ENCODE measurements at places on chromosomes 1 and 21.

- DNase-seq: no peak
These were observed 5.3 kb upstream of the KIF17 start for GRCh38 chr1:20723159-20723536.

DNA sequence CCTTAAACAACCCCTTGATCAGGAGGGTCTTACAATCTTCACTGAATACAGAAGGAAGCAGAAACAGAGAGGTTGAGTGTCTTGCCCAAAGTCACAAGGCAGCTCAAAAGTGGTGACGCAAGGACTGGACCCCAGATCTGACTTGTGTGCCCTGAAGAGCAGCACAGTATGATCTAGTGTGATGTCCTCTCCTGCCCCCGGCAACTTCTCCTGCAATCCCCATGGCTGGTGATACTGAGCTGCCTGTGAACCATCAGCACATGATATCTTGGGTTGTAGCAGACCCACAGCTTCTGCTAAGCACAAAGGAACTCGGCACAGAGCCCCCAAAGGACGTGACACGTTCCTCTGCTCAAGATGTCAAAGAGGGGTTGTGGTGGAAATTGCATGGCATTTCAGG lies 51.2 kb upstream of the EDN2 start:
- DNase-seq: no peak

DNA sequence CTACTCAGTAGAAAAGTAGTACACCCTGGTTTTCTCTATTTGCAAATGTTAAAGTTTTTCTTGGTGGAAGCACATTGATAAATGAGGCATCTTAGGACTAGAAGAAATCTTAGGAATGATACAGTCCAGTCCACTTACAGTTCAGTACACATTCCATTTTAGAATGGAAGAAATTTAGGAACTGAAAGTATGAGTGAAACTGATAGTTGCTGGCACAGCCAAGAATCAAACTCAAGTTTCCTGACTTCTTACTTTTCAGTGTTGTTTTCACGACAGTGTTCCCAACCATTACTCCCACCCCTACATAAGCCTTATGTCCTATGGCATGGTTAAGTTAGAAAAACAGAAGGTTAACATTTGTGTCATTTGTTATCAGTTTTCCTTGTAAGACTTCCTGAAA lies 258.5 kb downstream of the BACH1 start:
- DNase-seq: no peak

GRCh38 chr1:2372551-2373490 lies 18.5 kb downstream of the MORN1 start:
- no peak for DNase-seq

DNA sequence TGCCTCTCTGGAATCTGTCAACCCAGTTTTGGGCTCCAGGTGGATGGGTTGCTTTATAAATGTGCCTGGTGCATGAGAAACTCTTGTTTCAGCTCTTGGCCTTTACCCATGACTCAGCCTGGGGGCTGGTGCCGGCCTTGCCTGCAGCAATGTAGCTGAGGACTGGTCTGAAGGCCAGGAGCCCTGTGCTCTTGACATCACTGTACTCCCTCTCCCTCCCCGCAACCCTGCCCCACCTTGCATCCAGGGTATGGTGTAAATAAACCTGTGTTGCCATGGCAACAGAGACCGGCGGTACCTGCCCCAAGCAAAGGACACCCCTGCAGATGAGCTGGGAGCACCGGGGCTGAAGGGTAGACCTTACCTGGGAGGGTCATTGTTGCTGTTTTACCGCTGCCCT lies 13.3 kb downstream of the FAM151A start:
- DNase-seq: no peak

DNA sequence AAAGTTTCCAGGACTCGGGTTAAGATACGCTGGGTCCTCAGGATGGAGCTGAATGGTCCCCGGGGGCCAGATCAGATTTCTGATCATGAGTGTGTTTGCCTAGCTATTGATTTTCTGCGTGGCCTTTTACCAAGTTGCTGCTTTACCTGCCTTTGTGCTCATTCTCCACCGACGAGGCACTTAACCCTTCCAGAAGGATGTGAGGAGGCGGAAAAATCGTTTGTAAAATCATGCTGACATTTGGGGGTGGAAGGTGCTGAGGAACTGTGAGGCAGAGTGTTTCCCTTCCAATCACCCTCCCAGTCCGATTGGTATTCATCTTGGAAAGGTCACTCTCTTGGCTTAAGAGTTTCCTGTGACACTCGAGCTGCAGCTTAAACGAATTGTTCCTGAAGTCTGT lies 337.1 kb upstream of the KAZN start:
- DNase-seq: no peak

DNA sequence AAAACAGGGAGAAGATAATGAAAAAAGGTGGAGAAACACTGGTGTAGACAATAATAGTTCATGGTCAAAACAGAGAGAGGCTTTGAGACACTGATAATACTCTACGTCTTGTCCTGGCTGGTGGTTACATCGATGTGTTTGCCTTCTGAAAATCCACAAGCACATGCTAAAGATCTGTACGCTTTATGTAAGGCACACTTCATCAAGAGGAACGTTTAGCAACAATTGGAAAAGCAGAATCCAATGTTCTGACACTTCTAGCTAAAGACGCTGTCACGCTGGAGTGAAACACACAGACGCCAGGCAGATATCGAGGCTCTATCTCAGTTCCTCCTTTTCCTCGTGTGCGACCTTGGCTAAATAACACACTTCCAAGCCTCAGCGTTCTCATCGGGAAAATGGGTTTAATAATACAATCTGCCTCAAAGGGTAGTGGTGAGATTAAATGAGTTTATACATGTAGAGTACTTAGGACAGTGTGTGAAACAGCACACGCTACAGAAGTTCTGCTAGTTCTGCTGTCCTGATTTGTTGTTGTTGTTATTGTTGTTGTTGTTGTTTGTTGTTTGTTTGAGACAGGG lies 386.1 kb downstream of the SETD4 start:
- no peak for DNase-seq

- no peak for DNase-seq
These were observed 4.9 kb upstream of the ABCA4 start for GRCh38 chr1:94125551-94126514.

DNA sequence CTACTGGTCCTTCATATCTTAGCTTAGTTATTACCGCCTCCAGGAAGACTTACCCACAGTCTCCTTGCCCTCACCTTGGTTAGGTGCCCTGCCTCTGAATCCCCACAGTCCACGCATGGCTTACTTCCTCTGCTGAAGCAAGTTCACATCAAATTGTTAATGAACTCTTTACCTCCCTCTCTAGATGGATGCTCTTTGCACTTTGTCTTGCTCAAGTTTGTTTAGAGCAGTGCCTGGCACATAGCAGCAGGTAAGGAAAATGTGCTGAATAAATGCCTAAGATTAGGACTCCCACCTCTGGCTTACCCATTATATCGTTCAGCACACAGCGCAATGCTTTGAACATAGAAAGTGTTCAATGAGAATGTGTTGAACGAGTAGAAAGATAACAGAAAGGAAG lies 90.5 kb downstream of the BEND5 start:
- DNase-seq: no peak

DNA sequence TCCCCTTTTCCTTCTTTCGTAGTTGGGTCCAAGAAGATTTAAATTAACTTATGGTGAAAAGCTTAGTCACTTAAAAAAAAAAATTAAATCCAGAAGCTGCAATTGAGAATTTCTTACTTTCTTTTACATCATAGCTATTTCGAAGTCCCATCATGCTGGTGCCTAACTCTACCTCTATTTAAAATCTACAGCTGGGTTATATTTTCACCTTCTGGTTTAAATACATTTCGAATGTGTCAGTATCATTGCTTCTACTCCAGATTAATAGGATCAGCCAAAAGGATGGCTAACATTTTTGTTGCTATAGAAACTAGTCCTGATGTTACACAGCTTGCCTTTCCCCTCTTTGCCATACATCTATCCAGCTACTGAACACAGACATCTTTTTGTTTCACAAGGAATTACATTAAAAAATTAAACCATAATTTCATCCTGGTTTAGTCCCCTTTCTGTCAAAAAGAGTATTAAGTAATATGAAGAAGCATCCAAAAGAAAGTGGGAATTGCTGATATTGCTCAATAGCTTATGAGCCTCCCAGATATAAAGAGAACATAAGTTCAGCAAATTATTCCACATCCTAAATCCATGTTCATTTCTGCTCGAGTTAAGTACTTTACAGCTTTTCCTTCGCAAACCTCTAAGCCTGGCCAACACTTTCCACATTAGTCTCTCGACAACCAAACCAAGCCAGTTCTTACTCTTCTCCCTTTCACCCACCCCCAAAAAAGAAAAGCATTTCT lies 396.7 kb upstream of the DAB1 start:
- no peak for DNase-seq

GRCh38 chr1:214213136-214213535 lies 67.8 kb upstream of the SMYD2 start:
- DNase-seq: no peak

DNA sequence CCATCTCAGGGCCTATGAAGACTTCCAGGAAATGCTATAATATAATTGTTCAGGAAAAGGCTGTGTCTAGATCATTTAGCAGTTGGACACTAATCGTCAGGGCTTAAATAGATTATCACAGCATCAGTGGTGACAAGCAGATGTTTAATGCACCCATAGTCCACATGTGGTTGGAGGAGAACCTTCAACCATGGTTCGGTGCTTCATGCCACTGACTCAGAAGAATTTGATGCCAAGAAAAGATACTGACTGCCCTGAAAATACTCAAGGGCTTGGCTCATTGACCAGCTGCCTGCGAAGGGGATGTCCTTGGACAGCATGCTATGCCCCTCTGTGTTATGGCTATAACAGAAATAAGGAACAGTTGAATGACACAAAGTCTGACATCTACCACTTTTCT lies 175.7 kb downstream of the HHIPL2 start:
- no peak for DNase-seq

- DNase-seq: no peak
These were observed 145.5 kb upstream of the SERTAD4 start for GRCh38 chr1:210087058-210087457.

DNA sequence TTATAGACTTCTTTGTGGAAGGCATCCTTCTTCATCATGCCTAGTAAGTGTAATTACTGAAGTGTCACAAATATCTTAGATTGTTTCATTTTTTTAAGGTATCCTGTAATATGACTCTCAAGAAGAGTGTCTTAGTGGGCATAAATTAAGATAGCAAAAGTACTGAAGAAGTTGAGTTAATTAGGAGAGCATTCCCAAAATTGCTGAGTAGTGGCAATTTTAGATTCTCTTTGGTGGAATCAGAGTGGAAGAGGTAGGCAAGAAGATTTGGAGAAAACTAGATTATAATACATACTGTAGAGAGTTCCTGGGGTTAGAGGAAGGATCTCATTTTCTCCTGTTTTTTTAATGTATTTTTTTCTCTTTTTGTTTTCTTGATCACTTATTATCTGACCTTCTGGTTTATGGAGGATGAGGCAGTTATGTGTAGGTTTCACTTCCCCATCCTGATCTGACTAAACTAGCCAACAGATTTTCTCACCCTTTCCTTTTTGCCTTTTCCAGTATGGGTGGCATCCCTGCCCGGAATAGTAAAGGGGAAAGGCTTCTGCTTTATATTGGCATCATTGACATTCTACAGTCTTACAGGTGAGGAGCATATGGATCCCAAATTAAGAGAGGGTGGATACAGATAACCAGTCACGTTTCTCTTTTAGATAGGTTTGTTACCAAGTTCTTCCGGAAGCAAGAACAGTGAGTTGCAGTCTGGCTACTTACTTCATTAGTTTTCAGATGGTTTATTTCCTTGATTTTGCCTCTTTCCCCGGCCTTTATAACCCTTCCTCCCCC lies 16.7 kb upstream of the PSMD4 start:
- no peak for DNase-seq
